Kidney epithelial cell (primary cell): ENCODE measurements at places on chromosomes 1 and 21. TPM values are rescaled to one million over a fixed set of nuclear protein-coding genes. Genes with fewer than 3 reads are reported as not detected.

Gene SYNC
- 2.7 and 3.8 TPM in 2 replicates for total RNA-seq

Gene LENEP
- total RNA-seq = 1.6 TPM in 1 of 2 replicates, not detected in the other

Gene GBP3
- 28.5 and 39.4 TPM in 2 replicates for total RNA-seq

Gene RSPH1
- 0.29 and 1.6 TPM in 2 replicates for total RNA-seq

Gene TCHHL1
- total RNA-seq = not detected in 2 replicates

Gene FCER1G
- total RNA-seq = not detected in 2 replicates

Gene BRDT
- not detected in 2 replicates for total RNA-seq

Gene DYRK1A
- 41.7 and 53.1 TPM in 2 replicates for total RNA-seq

Gene MARCKSL1
- total RNA-seq = 184 and 187 TPM in 2 replicates

Gene PTGFR
- 0.21 and 0.38 TPM in 2 replicates for total RNA-seq

Gene GBP4
- total RNA-seq = 0.50 and 1.2 TPM in 2 replicates

Gene MYBPHL
- not detected in 2 replicates for total RNA-seq

Gene PITHD1
- total RNA-seq = 33.6 and 37.6 TPM in 2 replicates

Gene CHIT1
- total RNA-seq = not detected in 2 replicates

Gene MX2
- 1.2 and 1.4 TPM in 2 replicates for total RNA-seq
